Naive thymus-derived CD4-positive, alpha-beta T cell (primary cell): ENCODE measurements at places on chromosomes 2 and 18. TPM values are rescaled to one million over a fixed set of nuclear protein-coding genes. Genes with fewer than 3 reads are reported as not detected.

GRCh38 chr2:51881673-51882072, 849.7 kb upstream of the NRXN1 start:
- H3K27ac ChIP-seq = no peak overlapping the region
- H3K4me3 ChIP-seq = no peak overlapping the region
- no peaks in the 10 kb centered on the region for H3K27me3 ChIP-seq
- H3K4me1 ChIP-seq = no peaks in the 10 kb centered on the region
- DNase-seq = no peak

CSRNP3 gene
- not detected in 2 replicates for total RNA-seq

GRCh38 chr2:241195506-241196130, 7.1 kb downstream of the ANO7 start:
- no peaks in the 10 kb centered on the region for H3K36me3 ChIP-seq
- no peak overlapping the region for H3K27ac ChIP-seq
- DNase-seq = no peak
- H3K4me1 ChIP-seq = no peaks in the 10 kb centered on the region

DNA sequence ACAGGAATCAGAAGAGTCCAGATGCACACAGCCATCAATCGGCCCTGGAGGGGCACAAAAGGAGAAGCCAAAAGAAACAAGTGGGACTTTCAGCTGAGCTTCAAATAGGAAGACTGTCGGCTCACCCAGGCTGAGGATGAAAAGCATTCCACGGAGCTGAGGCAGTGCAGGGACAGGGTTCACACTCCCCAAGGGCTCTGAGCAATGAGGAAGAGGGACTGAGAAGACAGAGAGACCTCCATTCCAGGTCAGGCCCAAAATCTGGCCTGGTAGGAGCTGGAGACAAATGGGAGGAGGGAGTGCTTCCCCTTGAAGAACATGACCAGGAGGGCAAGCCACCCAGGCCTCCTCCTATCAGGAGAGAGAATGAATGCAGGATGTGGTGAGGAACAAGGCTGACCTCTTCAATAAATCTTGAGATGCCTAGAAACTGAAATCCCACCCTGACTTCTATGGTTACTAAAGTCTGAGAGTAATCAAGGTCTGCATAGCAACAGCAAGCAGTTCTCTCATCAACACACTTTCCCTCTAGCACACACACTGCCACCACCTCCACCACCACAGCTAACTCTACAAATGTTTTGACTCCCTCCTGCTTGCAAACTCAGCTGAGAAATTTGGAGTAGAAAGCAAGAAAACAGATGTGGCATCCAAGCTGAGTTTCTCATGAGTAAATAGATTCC, 434.4 kb downstream of the TNS1 start:
- no peaks in the 10 kb centered on the region for H3K36me3 ChIP-seq
- no peaks in the 10 kb centered on the region for H3K4me1 ChIP-seq
- no peak for DNase-seq
- H3K4me3 ChIP-seq = no peak overlapping the region

DNA sequence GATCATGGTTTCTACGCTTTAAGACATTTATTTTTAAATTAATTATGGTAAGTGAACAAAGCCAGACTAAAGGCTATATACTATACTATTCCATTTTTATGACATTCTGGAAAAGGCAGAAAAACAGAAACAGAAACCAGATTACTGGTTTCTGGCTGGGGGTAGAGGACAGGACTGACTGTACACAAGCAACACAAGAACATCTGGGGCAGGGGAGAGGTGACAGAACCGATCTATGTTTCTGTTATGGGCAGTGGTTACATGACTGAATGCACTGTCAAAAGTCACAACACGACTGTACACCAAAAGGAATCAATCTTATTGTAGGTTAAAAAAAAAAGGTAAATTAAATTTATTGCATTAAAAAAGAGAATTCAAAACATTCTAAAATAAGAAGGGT, 64.7 kb downstream of the PTPN2 start:
- H3K4me3 ChIP-seq = no peak overlapping the region
- DNase-seq = no peak
- H3K27ac ChIP-seq = no peak overlapping the region
- H3K27me3 ChIP-seq = no peaks in the 10 kb centered on the region
- H3K4me1 ChIP-seq = no peaks in the 10 kb centered on the region
- peaks cover 33% of the 10 kb centered on the region for H3K36me3 ChIP-seq
